ENCODE measurements at places on chromosomes 1 and 21.

GRCh38 chr21:34511787-34512455, at the start of gene KCNE1:
Gene KCNE1 (minus strand): TSS chr21:34512210. CDS start chr21:34449634, 62,576 bp downstream.
- DNase-seq, result no peak

GRCh38 chr21:15222707-15223106, 157.9 kb upstream of the NRIP1 start:
- no peak for DNase-seq

- no peak for DNase-seq
Observed at GRCh38 chr1:151542710-151543129, 2.6 kb downstream of the TUFT1 start.

GRCh38 chr21:16606271-16606670, 876.5 kb downstream of the USP25 start:
- DNase-seq, result no peak

GRCh38 chr1:211009944-211010343, 124.0 kb downstream of the KCNH1 start:
- no peak for DNase-seq

GRCh38 chr1:155219592-155220031, 11.1 kb downstream of the MTX1 start:
- DNase-seq, result no peak

- no peak for DNase-seq
Observed at GRCh38 chr1:61399199-61399598, 316.8 kb downstream of the NFIA start.

GRCh38 chr21:34926803-34927467, 122.2 kb downstream of the RUNX1 start:
- no peak for DNase-seq

- no peak for DNase-seq
Observed at GRCh38 chr1:182101415-182102042, 40.0 kb upstream of the ZNF648 start.

- DNase-seq, result no peak
Observed at GRCh38 chr1:109237512-109237911, 11.8 kb upstream of the CELSR2 start.

DNA sequence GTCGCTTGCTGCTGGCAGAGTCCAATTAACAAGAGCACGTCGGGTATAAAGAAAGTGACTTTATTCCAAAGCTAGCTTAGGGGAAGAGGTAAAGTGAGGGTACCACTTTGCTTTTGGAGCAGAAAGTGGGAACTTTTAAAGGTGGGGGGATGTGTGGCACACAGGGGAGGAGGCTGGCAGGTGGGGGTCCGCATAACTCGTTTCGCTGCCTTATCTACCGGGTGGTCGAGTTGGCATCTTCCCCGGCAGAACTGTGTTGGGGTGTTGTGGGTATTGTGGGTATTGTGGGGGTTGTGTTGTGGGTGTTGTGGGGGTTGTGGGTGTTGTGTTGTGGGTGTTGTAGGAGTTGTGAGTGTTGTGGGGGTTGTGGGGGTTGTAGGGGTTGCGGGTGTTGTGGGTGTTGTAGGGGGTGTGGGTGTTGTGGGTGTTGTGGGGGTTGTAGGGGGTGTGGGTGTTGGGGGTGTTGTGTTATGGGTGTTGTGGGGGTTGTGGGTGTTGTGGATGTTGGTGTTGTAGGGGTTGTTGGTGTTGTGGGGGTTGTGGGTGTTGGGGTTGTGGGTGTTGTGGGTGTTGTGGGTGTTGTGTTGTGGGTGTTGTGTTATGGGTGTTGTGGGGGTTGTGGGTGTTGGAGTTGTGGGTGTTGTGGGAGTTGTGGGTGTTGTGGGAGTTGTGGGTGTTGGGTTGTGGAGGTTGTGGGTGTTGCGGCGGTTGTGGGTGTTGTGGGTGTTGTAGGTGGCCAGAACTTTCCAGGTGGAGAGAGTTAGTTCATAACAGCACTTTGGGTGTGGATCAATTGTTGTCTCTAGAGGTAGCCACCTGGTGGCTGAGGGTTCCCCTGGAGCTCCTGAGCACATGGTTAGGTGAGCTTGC, 52.7 kb downstream of the AGPAT3 start:
- DNase-seq, result no peak

All from T-helper 2 cell (primary cell).